Stimulated activated CD4-positive, alpha-beta T cell treated with anti-CD3 and anti-CD28 coated beads, Interleukin-1b, Interleukin-23, amount 100 ng/mL, for 1 hour (primary cell): ENCODE measurements at places on chromosomes 1 and 21.

DNA sequence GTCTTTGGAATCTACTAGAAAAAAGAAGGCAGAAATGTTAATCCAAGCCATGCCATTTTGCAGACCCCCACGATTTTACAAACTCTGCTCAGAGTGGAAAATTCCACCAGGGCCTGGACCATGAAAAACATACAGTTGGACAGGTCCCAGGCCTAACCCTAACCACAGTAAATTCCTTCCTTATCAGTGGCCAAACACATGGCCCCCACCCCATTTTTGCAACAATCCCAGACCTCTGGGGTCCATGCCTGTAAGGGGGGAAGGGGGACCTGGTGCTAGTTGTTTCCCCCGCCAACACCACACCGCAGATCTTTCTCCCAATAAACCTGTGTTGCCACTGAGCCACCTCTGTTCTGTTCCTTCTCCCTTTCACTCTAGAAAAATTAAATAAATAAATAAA, 1352.7 kb downstream of the AMY1C start:
- DNase-seq: no peak

GRCh38 chr1:23383577-23384311, 14.1 kb upstream of the ZNF436 start:
- no peak for DNase-seq

DNA sequence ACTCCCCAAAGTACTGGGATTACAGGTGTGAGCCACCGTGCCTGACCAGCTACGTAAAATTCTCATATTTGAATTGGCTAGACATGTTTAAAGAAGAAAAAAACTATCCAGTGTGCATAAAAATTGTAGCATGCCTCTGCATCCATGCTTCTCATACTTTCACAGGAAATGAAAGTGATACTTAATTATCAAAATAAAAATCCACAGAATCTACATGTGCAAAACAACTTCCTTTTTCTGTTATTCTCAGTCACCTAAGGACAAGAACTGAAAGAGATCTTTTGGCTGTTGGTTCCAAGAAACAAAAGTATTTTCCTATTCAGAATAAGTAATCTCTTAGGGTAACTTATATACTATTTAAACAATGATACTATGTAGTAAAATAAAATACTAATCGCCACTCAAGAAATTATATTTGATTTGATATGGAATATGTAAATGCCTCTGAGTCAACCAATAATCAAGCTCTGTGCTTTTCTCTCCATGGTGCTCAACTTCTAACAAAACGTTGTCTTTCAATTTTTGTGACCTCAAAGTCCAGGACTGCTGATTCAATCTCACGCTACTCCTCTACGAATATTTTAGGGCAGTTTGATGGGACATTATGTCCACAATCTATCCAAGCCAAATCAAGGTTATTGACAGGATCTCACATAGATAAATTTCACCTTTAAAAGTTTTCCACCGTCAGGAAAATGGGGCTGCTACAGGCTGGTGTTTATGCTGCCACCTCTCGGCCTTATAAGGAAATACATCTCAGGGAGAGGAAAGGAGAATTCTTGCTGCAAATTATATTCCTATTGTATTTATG, 102.7 kb downstream of the ZNF281 start:
- no peak for DNase-seq

- no peak for DNase-seq
Observed at GRCh38 chr1:162055062-162055461, 14.4 kb upstream of the NOS1AP start.

GRCh38 chr1:107670397-107671040, 294.5 kb downstream of the VAV3 start:
- no peak for DNase-seq

DNA sequence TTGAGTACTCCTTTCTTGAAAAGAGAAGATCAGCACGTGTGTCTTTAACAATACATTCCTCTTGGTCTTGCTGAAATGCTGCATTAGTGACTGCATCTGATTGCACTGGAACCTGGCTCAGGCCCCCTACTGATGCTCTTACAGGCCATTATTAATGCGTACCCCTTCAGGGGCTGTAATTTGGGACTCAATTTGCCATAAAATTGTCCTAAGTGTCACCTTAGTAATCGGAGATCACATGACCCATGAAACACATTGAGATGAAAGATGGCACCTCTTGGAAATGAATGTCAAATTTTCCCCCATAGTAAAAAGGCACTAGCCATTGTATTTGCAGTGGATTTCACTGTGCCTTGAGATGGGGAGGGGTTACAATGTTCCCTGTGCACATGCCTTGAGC, 563.3 kb downstream of the KIF26B start:
- DNase-seq: no peak

DNA sequence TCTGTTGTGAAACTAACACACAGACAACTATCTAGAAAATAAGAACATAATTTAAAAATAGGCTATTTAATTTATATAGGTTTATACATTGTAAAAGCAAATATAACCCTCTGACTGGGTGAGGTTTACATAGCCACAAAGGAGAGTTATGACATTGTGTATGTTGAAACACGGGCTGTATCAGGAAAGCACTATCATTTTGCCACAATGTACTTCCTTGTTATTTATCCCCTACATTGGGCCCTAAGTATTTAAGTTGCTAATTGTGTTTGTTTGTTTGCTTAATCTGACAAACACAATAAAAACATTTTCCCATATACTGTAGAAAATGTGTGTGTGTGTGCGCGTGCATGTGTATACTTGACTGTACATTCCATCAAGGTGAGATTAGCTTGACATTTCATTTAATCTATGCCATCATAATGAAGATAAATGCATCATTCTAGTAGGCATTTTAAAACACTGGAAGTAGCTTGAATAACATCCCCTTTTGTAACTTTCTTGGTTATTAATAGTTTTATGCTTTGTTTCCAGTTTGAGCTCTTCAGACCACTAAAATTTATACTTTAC, 72.1 kb downstream of the RGS13 start:
- no peak for DNase-seq

DNA sequence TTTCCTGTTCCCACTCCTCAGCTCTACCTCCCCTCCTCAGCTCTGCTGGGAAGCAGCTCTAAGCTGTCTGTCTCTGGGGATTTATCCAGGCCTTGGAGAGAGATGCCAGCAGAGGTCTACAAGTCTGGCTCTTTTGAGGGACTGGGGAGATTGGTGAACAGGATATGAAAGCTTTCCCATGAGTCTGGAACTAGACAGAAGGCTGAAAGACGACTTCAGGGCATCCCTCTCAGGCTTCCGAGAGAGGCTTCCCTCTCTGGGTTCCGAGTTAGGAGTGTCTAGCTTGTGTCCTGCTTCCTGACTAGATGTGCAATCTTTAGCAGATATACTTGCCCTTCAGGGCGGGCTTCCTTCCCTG, 733 bp downstream of the TMEM35B start:
- no peak for DNase-seq

GRCh38 chr21:37527103-37527502, 160.5 kb downstream of the DYRK1A start:
- no peak for DNase-seq

- DNase-seq: no peak
Observed at GRCh38 chr1:41738475-41738874, 180.2 kb downstream of the HIVEP3 start.

DNA sequence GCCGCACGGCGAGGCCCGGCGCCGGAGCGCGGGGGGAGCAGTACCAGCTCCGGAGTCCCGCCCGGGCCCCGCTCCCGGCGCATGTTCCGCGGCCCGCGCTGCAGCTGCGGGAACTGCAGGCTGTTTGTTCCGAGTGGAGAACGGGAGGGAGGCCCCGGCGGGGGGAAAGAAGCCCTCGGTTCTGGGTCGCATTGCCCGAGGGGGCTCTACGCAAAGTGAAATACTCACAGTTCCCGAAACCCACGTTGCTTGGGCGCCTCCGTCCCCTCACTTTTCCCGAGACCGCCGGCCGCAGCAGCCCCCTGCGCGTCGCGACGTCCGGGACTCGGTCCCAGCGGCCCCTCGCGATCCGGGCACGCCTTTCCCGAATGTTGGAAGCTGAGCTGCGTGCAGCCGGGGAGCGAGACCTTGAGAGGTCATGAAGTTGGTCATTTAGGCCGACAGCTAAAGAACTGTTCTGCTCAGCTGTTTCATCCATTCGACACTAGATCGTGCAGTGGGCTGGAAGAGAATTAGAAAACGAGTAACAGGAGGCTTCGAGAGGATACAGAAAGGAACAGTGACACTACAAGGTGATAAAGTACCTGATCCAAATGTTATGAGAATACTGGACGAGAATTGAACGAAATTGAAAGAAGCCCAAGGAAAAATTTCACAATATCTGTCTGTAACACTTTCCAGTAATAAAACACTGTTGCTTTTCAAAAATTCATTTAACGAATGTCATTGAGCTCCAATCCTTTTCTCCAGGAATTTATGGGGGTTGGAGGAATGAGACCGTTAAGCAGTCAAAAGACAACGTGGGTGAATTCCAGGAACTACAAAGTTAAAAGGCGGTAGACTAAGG, 657 bp upstream of the LIN9 start:
- DNase-seq: no peak

GRCh38 chr1:157700305-157700704, 264 bp downstream of the FCRL3 start:
- no peak for DNase-seq

GRCh38 chr1:1230656-1231399, 973 bp downstream of the SDF4 start:
- no peak for DNase-seq

GRCh38 chr1:61330571-61330970, 248.2 kb downstream of the NFIA start:
- DNase-seq: no peak

- no peak for DNase-seq
Observed at GRCh38 chr1:163047951-163048659, 21.1 kb upstream of the RGS4 start.

GRCh38 chr1:91520942-91521507, 20.4 kb downstream of the CDC7 start:
- no peak for DNase-seq

- DNase-seq: no peak
Observed at GRCh38 chr1:6426277-6426971, 1.8 kb downstream of the ESPN start.

DNA sequence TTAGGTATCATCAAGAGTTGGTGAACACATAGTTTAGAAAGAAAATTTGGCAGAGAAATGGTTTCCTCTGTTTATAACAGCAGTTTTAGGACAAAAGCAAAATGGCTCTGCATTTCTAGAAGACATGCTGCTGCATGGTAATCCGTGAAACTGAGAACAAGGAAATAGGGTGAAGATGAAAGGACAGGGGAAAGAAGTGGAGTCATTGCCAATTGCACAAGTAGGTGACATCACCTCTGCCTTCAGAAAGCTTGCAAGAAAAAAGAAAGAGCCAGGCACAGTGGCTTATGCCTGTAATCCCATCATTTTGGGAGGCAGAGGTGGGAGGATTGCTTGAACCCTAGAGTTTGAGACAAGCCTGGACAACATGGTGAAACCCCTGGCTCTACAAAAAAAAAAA, 217.6 kb downstream of the LMX1A start:
- DNase-seq: no peak

DNA sequence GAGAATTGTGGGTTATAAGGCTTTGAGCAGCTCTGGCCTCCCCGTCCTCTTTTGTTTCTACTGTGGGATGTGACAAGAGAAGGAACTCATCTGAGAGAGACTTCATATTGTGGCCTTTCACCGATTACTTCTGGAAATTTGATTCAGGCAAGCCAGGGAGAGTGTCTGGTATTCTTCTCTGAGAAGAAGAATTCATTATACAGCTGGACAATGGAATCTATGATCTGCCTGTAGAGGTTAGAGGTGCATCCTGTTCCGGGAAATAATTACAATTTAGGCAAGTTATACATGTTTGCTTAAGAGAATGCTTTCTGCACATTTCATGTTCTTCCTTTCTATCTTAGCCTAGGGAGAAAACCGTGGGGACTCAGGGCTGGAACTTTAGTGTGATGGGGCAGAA, 12.8 kb upstream of the RNU1-2 start:
- no peak for DNase-seq

- DNase-seq: no peak
Observed at GRCh38 chr1:84089867-84090266, 54.2 kb upstream of the PRKACB start.

DNA sequence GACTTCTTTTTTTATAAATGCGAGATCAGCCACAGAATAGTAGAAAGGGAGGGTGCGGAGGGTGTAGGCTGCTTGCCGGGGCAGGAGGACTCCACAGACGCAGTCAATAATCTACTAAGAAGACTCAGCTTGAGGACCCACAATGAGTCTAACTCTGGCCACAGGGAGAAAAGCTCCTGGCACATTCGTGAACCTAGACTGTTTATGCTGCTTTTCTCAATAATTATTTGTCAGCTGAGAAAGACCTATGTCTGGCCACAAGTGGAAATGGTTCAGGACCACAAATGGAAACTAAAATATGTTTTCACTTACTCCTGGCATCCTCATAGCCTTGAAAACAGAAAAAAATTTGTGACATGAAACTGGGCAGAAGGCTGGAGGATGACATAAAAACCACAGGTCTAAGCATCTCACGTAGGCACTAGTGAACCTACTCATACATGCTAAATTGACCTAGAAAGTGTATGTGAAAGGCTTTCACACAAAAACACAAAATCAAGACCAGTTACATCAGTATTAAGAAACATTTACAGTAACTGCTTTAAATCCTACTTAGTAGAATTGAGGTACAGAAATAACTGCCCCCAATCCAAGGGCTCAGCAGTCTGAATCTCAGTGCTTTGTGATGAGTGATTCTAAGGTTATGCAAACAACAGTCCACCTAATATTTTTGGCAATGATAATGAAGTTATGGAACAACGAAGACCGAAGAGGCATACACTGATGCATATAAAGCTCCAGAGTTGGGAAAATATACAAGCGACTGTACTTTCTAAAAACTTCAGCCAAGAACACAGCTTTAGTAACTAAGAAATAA, 159.5 kb downstream of the SLC45A1 start:
- no peak for DNase-seq

DNA sequence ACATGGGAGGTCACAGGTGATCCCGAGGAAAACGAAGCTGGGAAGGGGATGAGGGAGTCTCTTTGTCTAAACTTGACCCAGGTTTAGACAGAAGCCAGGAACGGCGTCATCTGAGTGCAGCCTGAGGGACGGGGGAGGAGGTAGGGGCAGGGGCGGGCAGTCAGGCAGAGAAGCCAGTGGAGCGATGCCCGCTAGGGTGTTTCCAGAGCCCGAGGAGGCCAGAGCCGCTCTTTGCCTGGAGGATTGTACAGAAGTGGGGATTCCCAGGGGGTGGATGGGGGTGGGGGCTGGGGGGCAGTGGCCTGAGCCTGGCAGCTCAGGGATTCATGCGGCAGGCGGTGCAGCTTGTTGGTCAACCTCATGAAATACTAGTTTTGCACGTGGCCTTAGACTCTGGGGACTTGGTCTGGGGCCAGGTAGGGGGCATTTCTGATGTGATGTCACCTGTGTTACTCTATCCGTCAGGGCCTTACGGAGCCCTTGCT, 58.4 kb downstream of the VPS26C start:
- DNase-seq: no peak

- DNase-seq: no peak
Observed at GRCh38 chr1:228927946-228928898, 192.9 kb downstream of the RHOU start.
